ENCODE measurements at places on chromosomes 16 and 17. TPM values are rescaled to one million over a fixed set of nuclear protein-coding genes. Genes with fewer than 3 reads are reported as not detected.

The OSGIN1 gene
- 13.5 TPM for total RNA-seq

The TNFRSF12A gene
- total RNA-seq: 4.4 TPM

The C1QL1 gene
- not detected for total RNA-seq

The PRDM7 gene
- total RNA-seq: not detected

GRCh38 chr16:49352892-49353291 lies 20.7 kb upstream of the C16orf78 start:
- no peaks in the 10 kb centered on the region for H3K4me1 ChIP-seq
- no peak for DNase-seq
- H3K27me3 ChIP-seq: peaks cover 4% of the 10 kb centered on the region
- no peak overlapping the region for H3K27ac ChIP-seq

The ANKRD40CL gene
- not detected for total RNA-seq

The TBC1D3G gene
- 2.0 TPM for total RNA-seq

Measured in spleen (tissue), 13 donors.